Type B pancreatic cell (in vitro differentiated cells): ENCODE measurements at places on chromosomes 12 and 14.

DNA sequence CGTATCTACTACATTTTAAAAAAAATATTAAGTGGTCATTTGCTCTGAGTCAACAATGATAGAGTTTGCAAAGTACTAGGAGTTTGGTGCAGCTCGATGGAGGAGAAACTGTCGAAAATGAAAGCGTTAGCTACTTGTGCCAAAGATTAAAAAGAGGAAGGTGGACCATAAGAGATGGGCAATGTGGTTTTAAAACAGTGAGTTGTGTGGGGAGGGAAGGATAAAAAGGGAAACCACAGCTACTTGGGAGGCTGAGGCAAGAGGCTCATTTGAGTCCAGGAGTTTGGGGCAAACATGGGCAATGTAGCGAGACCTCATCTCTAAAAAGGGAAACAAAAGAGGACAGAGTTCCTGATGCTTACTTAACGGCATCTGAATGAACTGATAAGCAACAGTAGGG lies 18.2 kb upstream of the STRAP start:
- DNase-seq, result no peak

DNA sequence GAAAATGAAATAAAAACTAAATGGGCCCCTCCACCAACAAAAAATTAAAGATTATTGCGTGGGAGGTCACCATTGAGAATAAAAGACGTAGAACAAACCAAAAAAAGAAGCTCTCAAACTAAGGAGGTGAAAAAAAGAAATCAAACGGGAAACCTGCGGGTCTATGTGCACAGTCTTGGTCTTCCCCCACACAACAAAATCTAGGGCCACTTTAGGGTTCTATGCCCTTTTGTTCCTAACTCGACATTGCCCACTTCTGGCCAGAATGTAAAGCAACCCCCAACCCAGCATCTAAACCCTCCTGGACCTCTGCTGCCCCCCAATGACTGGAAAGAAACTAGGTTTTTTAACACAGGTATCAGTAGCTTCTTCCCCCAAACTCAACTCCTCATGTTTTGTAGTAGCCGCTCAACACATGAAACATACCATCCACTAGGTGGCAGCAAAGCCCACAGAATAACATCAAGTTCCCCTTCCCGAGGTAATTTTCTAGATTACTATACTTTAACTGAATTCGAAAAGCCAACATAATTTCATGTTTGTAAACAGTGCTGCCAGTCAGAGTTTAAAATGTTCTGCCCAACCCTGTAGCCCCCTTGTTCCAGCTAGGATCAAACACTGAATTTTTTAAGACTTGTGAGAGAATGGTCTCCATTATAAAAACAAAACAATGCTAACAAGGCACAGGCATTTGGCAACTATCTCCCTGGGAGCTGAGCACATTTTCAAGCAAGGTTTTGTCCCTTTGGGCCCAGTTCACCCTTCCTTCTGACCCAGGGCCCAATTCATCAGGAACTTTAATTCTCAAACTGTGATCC lies 18.7 kb downstream of the DAD1 start:
- no peak for DNase-seq

DNA sequence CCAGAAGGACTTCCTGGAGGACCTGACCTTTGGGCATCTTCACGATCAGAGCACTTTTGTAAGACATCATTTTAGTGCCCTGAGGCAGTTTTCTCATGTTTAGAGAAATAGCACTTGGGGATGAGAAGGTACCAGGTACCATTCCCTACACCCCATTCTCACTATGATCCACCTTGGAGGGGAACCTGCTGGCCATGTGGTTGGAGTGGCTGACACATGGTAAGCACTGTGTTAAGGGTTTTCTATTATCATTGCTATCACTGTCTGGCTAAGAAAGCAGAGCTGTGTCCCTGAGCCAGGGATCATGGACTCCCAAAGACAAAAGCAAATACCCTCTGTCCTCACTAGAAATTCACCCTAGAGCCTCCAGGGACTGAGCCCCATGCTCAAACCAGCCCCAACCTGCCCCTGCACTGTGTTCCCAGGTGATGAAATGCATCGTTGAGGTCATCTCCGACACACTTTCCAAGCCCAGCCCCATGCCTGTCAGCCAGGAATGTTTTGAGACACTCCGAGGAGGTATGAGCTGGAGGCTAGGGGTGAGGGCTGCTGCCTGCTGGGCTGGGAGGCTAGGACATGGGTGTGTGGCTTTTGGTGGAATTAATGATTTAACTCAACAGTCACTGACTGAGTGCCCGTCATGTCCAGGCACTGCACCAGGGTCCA lies 3.4 kb downstream of the CHGA start:
- no peak for DNase-seq

DNA sequence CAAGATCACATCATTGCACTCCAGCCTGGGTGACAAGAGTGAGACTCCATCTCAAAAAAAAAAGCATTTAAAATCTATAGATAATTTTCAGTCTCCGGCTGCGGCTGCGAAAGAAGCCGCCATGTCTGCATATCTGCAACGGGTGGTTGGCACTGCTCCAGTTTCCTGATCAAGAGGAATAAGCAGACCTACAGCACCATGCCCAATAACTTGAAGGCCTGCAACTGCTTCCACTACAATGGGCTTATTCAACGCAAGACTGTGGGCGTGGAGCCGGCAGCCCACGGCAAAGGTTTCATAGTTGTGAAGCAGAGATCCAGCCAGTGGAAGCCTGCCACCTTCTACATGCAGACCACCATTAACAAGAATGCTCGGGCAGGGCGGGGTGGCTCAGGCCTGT lies 30.6 kb upstream of the EID3 start:
- DNase-seq, result no peak

DNA sequence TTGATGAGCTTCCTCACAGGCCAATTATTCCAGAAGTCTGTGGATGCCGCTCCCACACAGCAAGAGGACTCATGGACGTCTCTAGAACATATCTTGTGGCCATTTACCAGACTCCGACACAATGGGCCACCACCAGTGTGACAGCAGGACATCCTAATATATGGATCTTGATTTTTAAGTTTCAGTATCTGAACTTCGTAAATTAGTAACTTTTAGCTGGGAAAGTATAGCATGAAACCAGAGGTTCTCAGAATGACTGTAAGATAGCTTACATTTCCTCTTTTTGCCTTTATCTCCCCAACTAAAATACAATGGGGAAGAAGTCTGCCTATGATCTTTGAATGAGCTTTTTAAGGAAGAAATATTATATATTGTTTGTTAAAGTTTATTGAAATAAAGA lies 87.0 kb downstream of the DNAI7 start:
- no peak for DNase-seq

DNA sequence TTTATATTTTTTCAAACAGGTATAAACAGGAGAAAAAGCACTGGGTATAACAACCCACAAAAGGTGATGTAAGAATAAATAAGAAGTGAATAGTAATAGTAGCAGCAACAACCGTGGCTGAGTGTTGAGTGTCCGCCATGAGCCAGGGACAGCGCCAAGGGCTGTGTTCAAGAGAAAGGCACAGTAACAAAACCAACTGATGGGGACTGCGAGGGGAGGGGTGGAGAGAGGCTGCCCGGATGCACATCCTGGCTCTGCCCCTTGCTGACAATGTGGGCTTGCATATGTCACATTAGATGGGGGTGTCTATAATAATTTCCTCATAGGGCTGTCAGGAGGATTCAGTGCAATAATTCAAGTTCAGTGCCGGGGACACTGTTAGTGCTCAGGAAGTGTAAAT lies 912.4 kb downstream of the VRK1 start:
- no peak for DNase-seq

- DNase-seq, result no peak
Observed at GRCh38 chr14:68653804-68654203, 139.1 kb downstream of the ZFP36L1 start.

DNA sequence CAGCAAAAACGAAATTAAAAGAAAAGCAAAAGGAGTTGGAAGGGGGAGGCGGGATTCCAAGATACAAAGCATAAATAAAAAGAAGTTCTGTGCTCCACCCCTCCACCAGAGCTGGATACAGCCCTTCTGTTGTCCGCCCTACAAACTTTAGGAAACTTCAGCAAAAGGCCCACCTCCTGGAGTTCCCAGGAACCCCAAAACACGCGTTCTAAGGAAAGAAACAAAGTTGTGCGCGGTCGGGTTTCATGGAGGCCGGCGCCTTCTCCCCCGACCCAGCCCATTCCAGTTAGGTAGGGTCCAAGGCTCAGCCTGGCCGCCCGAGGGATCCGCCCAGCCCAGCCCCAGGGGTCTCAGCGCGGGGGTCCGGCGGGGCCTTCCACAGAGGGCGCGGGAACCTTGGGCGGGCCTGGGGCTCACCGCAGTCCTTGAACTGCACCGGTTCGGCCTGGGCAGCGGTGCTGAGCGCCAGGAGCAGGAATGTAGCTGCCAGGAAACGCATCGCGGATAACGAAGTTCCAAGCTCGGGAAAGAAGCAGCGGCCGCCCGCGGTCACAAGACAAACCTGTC lies at the start of gene NPC2:
Gene NPC2, minus strand, starts transcription at position 530 of the 567 bp plus-strand sequence. Its CDS starts 31 bp downstream, at position 499.
- no peak for DNase-seq

- DNase-seq, result peak; percentile 79
Observed at GRCh38 chr12:42589465-42590329, at the start of gene PRICKLE1. TSS of gene PRICKLE1 (minus strand) at chr12:42589746. CDS start at chr12:42472516, 117,230 bp downstream.

DNA sequence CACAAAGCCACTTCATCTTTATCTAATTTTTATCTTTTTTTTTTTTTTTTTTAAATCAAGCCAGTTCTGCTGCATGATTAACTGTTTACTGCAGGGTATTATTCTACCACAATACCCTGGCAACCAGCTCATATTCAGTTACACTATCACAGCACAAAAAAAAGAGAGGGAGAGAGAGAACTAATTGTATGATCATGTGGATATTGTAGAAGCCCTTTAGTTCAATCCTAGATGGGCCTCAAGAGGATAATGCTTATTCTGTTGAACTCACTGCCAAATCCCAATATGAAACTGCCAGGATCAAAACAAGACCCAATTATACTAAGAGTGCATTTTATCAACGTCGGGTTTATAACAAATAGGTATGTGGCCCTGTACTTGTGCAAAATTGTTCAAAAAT lies 51.5 kb downstream of the MED13L start:
- no peak for DNase-seq

GRCh38 chr12:108779998-108780688 lies 48.8 kb upstream of the CORO1C start:
- no peak for DNase-seq

- DNase-seq, result no peak
Observed at GRCh38 chr12:42977451-42978230, 388.1 kb upstream of the PRICKLE1 start.

DNA sequence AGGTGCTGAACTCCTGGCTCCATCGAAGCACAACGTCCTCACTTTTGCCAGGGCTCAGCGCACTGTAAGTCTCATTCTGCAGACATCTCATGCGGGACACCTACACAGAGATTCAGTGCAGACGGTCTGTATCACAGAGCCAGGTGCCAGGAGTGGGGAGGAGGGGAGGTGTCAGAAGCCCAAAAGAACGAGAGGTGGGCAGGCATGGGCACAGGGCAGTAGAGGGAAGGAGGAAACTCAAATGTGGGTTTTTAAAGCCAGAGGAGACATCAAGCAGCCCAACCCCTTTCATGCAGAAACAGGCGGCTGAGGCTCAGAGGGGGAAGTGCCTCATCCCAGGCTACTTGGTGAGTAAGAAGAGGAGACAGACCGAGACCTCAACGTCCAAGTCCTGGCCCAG lies 2.5 kb upstream of the LPAR5 start:
- no peak for DNase-seq

- no peak for DNase-seq
Observed at GRCh38 chr14:89724628-89724960, 229.9 kb downstream of the EFCAB11 start.

DNA sequence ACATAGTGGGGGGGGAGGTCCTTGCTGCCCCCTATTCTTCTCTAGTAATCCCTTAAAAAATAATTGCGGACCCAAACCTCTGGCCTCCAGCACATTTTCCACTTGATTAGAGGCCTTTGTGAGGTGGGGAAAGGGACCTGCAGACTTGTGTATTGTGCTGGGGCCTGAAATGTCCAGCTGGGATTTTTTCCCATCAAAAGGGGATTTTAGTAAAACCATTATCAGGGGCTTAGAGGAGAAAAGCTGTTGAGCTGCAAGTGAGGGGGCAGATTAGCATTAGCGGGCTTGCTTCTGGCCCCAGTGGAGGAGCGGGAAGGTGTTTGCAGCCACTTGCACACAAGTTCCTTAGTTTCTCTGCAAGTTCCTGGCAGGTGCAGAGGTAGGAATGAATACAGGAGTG lies 13.9 kb downstream of the FBXL14 start:
- DNase-seq, result no peak

DNA sequence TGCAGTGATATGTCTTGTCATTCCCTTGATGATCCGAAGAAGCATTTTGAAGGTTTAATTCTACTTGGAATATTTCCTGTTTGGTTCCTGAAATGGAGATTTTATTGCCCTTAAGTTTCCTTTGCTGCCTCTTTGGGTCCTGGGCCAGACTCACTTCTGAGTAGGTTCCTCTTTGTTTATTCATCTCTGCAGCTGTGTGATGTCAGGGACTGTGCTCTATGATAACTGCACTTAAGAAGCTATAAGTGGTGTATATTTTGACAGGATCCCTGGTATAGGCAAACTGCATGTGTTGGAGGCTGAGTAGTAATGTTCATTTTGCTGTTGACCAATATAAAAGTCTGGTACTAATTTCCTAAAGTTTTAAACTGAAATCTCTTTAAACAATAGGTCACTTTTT lies at the start of gene KLRC4:
Gene KLRC4, minus strand, starts transcription at position 366 of the 400 bp plus-strand sequence. Its CDS starts 182 bp downstream, at position 184.
- no peak for DNase-seq

- no peak for DNase-seq
Observed at GRCh38 chr12:12399776-12400305, 43.0 kb downstream of the BORCS5 start.

- DNase-seq, result no peak
Observed at GRCh38 chr12:114396153-114396868, 9.6 kb downstream of the TBX5 start.

DNA sequence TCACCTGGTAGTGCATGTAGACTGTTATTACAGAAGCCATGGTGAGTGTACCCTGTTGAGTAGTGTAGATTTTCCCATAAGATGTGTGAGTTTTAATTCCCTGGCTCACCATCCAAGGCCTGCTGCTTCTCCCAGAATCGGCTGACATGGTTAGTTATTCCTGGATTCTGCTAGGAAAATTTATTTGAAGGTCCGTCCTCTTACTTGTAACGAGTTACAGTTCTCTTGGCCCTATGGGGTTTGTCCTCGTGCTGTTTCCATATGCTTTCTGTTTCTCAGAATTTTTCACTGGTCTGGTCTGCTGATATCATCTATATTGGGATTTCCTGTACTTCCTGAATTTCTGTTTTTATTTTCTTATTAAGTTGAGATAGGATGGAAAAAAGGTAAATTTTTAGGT lies 423.3 kb upstream of the RGS6 start:
- DNase-seq, result no peak
